Muscle of arm (tissue), 14 donors: ENCODE measurements at places on chromosomes 12 and 14. TPM values are rescaled to one million over a fixed set of nuclear protein-coding genes. Genes with fewer than 3 reads are reported as not detected.

DNA sequence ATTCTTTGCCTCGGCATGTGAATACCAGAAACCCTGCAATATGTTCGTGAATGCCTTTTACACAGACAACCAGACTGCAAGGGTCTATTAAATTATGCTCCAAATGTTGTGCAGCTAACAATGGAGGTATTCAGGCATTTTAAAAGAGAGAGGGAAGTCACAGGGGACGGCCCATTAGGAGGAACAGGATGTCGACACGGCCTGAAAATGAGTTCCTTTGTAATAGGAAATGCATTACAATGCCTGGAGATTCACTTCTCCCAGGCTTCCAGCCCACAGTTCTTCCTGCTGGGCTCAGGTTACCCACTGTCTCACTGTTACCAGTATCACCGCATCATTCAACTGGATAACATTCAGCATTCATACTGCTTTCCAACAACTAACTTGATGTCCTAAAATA lies 2.5 kb downstream of the DUSP6 start:
- peak; percentile 67 for DNase-seq

Gene C12orf54
- 0.24 TPM for polyA plus RNA-seq

GRCh38 chr12:40226705-40227104 lies 1.9 kb downstream of the LRRK2 start:
- DNase-seq: peak; percentile 63

Gene DLGAP5
- polyA plus RNA-seq: 12.9 TPM

DNA sequence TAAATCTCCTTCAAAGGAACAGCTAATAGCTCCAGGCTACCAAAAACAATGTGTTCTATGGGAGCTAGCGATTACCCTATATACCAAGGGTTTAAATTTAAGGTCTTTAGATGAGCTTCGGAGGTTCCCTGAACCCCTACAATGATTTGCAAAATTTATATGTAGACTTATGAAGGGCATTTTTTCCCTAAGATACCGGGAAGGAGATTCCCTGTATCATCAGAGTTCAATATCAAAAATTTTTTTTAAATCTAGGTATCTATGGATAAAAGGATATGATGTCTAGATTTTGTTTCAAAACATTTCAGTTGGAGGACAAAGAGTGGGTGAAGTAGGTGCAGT lies 17.9 kb upstream of the COL2A1 start:
- DNase-seq: no peak
